Activated naive CD8-positive, alpha-beta T cell treated with anti-CD3 and anti-CD28 coated beads, Interleukin-2, amount 10 ng/mL, durations not matched to agents 7 days and 5 days (primary cell): ENCODE measurements at places on chromosomes 12 and 14. TPM values are rescaled to one million over a fixed set of nuclear protein-coding genes. Genes with fewer than 3 reads are reported as not detected.

- no peak for DNase-seq
These were observed 156.0 kb downstream of the EPS8 start for GRCh38 chr12:15633201-15633600.

GRCh38 chr12:79451978-79452377 lies 238.8 kb downstream of the PAWR start:
- DNase-seq, result no peak

GRCh38 chr14:24735984-24736630 lies 102.1 kb upstream of the GZMB start:
- no peak for DNase-seq

GRCh38 chr12:114740448-114740847 lies 56.5 kb upstream of the TBX3 start:
- DNase-seq, result no peak

DNA sequence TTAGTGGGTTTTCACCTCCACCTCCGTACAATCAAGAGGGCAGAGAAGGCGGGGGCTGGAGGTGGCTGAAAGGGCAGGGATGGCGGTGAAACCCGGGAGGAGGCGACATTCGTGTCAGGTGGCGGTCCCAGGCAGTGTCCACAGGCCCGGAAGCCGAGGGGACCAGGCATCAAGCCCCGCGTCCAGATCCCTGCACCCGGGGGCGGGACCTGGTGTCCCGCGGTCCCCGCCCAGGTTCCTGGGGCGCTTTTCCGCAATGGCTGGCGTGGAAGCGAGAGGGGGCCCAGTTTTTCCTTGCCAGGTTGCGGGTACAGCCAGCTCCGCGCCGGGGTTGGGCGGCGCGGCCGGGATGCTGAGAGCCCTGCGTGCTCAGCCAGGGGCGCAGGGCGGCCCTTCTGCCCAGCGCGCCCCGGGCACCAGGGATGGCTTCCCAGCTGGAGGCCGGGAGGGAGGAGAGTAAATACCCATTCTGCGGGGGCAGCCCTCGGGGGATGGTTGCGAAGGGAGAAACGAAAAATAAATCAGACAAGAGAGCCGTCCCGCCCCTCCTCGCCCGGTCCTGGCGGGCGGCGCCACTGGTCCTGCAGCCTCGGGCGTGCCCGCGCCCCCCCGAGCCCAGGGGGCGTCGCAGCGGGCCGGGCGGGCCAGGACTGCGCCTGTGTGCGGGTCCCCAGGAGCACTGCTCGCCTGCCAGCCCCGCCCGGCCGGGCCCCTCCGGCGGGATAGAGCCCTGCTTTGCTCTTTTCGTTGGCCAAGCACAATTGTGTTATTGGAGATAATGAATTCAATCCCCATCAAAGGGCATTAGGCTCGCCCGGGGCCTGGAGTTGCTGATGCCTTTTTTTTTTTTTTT lies 11.5 kb downstream of the FOXA1 start:
- no peak for DNase-seq

DNA sequence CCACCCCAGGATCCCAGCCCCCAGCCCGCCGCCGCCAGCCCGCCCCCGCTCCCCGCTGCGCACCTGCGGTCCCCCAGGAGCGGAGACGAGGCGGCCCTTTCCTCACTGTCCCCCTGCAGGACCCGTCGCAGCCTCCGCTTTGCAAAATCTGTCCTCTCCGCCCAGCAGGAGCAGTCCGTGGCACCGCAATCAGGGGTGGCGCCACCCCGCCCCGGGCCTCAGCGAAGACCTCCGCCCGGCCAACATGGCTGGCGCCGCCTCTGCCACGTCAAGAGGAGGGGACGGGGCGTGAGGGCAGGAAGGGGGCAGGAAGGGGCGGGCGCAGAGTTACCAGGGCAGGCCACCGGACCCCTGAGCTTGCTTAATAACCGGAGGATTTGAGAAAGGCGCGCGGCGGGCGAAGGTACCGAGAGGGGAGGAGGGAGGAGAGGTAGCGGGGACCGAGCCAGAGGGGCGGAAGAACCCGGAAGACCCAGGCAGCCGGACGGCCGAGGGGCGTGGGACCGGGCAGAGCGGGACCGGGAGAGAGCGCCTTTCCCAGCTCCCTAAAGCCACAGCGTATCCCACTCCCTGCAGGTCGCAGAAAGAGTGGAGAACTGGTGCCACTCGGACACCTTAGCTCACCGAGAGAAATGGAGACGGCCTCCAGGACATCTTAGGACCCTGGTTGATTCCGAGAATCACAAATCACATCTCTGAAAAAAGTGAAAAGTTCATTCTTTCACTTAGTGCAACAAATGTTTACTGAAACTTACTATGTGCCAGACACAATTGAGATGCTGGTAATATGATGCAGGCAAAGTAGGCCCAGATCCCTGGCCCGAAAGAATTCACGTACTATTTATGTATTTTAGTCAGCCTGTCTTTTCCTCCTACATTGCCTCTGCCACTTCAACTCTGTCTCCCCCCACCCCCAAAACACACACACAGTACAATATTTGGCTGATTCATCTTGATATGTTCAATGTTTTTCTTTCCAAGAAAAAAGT lies at the start of gene SEC23A:
TSS of gene SEC23A (minus strand) at position 267 of the 989 bp plus-strand sequence. CDS start 7,117 bp downstream, outside the sequence.
- peak; percentile 84 for DNase-seq

DNA sequence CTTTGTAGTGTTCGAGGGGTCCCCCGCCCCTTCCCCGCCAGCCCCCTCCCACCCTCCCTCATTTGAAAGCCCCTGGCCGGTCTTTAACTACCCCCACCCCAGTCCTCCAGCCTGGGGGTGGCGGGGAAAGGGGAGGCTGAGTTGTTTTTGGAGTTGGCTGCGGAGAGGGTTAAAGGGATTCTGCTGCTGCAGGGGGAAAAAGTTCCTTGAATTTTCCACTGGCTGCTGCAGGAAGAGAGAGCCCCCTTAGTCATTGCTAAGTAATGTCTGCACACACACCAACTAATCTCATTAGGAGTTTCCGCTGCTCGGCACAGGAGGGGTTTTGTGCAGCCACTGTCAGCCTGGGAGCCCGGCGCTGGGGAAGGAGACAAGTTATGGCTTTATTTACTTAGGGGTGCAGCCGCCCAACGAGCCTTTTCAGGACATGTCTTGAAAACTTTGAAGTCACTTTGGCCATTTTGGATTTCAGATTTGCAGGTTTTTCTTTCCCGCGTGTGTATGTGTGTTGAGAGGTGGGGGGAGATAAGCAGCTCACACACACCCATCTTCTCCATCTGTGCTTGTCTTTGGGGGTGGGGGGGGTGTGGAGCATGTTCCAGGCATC lies 1.8 kb downstream of the ELK3 start:
- peak; percentile 48 for DNase-seq

- no peak for DNase-seq
These were observed 184.4 kb upstream of the SLC38A2 start for GRCh38 chr12:46556819-46557524.

GRCh38 chr14:24370748-24371147 lies 2.8 kb downstream of the NFATC4 start:
- no peak for DNase-seq

The KCNC2 gene
- total RNA-seq, result not detected

The CMTM5 gene
- not detected for total RNA-seq

The NKX2-8 gene
- not detected for total RNA-seq

The TMCC3 gene
- 1.8 TPM for total RNA-seq

The LIN7A gene
- total RNA-seq, result not detected
